ENCODE measurements at places on chromosomes 11 and 22. TPM values are rescaled to one million over a fixed set of nuclear protein-coding genes. Genes with fewer than 3 reads are reported as not detected.

TRIM48 gene
- polyA plus RNA-seq = not detected

TTC28 gene
- polyA plus RNA-seq = 37.1 TPM

DNA sequence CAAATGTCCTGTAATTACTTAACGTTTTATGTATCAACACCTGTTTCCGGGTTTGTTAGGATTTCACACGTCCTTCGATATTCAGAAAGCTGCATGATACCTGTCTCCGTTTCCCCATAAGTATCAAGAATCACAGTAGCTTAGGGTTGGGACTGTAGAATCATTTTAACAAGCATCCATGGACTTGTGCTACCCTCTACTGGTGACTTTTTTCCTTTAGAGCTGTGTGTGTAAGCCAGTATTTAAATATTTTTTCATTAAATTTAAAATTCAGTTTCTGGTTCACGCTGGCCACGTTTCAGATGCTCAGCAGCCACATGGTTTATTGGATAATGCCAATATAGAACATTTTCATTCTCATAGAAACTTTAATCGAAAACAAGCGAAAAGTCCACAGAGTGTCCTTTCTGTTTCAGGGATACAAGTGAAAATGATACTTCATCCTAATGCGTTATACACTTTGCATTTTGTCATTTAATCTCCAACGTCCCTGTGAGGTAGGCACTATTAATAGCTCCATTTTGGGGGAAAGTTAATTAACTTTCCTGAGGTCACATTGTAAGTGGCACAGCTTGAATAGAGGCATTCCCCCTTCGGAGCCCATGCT, 61.5 kb upstream of the SLC25A18 start:
- DNase-seq = peak; percentile 74

DNA sequence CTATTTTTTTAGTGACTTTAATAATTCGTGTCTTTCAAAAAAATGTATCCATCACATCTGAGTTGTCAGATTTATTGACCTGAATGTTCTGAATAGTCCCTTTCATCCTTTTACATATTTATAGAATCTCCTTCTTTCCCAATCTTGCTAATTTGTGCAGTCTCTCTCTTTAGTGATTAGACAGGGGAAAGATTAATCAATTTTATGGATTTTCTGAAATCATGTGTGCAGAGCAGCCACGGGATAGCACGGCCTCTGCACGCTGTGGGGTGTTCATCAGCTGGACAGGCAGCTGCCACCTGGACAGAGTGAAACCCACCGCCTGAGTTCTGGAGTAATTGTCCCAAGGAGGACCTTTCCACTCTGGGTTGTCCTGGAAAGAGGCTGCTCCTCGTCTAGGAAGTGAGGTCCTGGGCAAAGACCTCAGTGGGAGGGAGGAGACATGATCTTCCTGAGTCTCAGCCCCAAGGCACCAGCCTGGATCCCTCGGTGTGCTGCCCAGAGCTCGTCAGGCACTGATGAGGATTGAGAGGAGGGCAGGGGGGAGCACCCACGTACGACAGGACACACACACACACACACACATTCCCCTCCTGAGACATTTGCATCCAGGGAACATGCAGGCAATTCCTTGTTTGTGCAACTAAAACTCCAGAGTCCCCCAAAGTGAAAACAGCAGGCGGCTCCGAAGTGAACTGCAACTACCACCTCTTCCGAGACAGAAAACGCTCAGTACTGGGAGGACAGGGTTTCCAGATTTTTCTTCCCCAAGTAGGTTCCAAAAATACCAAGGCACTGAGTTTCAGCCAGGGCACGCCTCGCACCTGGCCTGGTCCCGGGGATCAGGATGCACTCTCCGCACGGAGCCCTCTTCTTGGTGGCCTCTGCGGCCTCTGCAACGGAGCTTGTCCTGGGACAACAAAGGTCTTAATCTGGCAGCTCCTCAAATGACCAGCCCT, 22.5 kb upstream of the KRTAP5-6 start:
- no peak for DNase-seq

- DNase-seq = no peak
These were observed 254.6 kb downstream of the BUD13 start for GRCh38 chr11:116518141-116518540.

- no peak for DNase-seq
These were observed 26.4 kb downstream of the GRIK4 start for GRCh38 chr11:120537996-120538395.

DNA sequence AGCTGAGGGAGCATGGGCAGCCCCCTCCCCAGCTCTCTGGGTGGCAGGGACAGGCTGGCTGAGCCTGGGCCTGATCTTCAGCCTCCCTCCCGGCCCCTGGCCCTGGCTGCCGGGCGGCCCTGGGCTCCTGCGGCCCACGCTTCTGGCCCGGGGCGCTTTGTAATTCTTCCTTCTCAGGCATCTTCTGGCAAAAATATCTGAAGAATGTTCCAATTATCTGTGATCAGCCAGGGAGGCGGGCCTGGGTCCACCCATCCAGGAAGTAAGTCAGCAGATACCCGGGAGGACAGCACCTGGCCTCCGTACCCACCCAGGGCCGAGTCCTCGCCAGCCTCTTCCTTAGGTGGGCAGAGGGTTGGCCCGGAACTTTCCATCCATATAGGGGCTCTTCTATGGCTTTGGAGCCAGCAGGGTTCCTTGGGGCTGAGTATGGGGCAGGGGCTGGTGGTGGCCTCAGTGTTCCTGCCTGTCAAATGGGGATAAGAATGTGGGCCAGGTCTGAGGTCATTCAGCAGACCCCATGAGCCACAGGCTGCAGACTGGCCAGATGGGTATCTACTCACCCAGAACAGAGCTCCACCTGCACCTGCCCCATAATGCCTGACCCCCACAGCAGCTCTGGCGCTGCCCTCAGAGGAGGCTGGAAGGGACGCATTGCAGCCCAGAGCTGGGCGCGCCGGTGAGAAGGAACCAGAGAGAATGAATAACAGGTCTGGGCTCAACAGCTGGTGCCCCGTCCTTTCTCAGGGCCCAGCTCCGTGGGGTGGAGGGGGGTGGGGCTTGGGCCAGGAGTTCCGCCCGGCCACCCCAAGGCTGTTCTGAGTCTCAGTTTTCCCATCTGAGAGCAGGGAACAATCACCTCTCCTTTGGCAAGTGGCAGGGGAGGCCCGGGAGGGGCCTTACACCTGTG, 16.2 kb downstream of the WNT7B start:
- no peak for DNase-seq
